ENCODE measurements at places on chromosomes 4 and X.

DNA sequence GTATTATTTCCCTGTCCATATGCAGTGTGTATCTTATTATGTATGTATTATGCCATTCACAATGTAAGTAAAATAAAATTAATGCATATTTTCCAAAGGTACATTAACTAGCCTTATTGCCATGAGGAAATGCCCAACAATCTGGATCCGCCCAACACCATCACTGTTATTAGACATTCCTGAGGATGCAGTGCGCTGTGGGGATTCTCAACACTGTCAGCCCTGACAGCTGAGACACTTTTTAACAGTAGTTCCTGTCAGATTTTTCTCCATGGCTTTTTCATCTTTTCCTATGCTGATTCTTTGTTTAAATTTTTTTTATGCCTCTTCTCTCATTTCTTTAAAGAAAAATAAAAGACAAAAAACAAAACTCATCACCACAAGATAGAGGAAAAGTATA is 1632.9 kb upstream of the PABPC4L start:
- DNase-seq, result no peak

GRCh38 chrX:101362757-101363156 is 14.2 kb upstream of the TIMM8A start:
- DNase-seq, result no peak

GRCh38 chrX:129678614-129679195 is 23.9 kb upstream of the APLN start:
- no peak for DNase-seq

DNA sequence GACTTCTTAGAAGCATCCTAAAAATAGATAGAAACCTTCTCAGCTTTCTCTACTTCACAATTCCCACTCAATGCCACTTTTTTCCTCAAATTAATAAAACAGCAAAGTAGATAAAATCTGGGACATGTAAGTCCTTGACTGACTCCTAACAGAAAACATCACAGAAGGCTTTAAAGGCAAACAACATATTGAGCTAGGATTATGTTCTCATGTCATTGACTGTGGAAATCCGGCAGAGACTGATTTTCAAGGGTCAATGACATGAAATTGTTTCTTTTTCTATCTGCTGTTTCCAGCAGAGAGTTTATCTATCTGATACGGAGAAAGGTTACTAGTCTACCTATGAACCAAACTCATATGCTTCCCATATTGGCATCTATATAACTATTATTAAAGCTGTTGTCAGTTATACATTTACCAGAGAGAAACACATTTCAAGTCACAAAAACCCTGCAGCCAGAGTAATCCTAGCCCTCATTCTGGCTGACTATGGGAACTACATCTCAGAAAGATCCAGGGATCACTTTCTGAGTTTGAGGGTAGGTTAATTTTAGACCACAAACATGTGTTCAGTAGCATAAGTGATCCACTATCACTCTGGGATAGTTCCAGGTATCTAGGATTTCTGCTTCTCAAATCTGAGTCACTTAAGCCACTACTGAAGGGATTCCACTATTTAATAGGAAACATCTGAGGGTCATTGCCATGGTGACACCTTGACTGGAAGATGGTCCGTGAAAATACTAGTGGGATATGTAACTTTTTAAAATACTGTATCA is 147.6 kb downstream of the PPP3CA start:
- DNase-seq, result no peak

DNA sequence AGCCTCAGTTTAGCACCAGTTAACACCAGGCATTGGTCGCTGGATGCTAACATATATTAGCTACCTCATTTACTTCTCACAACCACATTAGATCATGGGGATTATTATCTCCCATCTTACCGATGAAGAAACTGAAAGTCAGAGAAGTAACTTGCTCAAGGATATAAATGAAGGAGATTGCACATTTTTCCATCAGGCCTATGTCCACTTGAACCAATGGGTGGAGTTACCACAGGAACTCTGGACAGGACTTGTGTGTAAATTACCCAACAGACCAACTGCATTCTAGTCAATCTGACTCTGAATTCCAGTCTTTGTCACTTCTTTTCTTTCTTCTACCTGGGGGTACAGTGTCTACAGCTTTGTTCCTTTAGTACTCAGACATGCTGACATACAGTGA is 1.8 kb downstream of the LNX1 start:
- no peak for DNase-seq

GRCh38 chr4:99013884-99014523 is 18.5 kb downstream of the METAP1 start:
- no peak for DNase-seq

- DNase-seq, result no peak
Measured at GRCh38 chr4:95507147-95507546, 41.6 kb downstream of the UNC5C start.

DNA sequence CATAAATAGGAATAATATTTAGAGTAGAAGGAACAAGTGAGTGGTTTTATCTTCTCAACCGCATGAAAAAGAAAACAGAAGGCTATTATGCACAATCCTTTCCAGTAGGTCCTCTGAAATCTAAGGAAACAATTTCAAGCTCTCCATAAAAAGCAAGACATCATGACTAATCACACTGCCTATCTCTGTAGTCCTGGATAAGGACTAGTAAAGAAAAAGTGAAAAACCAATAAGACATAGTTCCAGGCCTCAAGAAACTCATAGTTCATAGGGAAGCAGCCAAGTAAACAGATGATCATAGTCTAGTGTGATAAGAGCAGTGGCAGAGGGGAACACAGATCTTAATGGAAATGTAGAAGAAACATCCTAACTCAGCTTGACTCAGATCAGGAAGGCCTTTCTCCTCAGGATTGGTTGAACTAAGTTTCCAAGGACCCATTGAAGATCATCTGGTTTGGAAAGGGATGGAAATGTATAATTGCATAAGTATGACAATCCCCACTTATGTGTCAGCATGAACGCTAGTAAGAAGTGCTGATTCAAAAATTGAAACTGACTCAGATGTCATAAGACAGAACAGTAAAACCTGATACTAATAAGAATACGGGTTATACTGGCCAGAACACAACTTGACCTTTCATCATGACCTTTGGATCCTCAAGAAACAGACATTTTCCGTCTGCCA is 155.3 kb downstream of the GRIA3 start:
- no peak for DNase-seq

GRCh38 chrX:55135171-55135570 is 46.4 kb downstream of the PAGE2 start:
- no peak for DNase-seq

DNA sequence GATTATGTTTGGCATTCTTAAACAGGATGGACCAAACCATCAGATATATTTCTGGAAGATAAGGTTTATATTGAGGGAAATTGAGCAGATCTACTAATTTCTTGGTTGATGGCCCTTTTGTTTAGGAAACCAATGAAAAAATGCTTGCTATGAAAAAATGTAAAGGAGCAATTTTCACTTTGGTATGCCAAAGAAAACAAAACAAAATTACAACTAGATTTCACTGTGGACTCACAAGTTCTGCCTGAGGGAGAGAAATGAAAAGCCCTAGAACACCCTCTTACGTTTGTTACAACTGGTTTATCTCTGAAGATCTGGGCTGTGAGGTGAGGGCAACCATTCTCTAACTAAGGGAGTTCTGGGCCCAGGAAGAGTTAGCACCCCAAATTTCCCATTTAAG is 122.5 kb upstream of the IL15 start:
- DNase-seq, result no peak

GRCh38 chrX:53093177-53093655 is 726 bp upstream of the KANTR start:
- DNase-seq, result no peak

DNA sequence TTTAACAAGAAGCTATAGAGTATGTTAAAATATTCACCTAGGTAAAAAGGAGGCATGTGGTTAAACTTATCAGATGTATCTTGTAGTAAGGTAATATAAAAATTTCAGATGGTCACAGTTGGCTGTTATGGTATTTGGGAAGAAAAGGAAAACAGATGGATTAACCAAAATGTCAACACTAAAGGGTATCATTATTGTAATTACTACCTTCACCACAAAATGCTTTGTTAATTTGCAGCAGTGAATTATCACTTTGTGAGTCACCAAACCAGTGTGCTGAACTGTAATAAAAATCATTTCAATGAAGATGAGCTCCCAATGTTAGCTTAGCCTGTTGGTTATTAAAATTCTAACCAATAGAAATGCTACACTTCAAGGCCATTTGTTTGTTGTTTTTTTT is 233.9 kb downstream of the RPA4 start:
- DNase-seq, result no peak

GRCh38 chr4:128289523-128290158 is 2.0 kb upstream of the PGRMC2 start:
- no peak for DNase-seq

DNA sequence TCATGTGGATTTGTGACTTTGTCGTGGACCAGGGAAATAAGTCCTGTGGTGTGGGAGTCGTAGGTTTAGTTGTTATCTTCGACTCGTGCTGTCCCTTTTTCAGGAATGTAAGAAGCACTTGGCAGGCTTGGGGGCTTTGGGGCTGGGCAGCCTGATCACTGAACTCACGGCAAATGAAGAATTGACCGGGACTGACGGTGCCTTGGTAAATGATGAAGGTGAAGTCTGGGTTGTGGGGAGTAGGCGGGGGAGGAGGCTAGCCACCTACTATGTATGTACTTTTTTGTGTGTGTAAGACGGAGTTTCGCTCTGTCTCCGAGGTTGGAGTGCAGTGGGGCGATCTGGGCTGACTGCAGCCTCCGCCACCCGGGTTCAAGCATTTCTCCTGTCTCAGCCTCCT is 1.2 kb downstream of the TAF1 start:
- no peak for DNase-seq

DNA sequence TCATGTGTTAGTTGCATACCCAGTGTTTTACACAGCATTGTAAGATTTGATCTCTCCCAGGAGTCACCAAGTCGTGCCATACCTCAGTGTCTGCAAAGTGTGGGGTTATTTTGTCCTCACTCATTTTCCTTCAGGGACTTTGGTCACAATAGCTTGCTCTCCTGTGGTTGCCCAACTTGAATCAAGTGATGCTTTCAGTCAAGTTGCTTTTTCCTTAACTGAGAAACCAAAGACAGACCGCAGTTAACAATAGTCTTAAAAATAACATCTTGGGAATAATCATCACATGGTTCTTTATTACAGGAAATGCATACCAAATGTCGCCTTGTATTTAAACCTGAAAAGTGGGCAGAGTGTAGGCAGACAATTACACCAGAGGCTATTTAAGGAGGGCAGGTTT is 44.5 kb upstream of the NDP start:
- no peak for DNase-seq

DNA sequence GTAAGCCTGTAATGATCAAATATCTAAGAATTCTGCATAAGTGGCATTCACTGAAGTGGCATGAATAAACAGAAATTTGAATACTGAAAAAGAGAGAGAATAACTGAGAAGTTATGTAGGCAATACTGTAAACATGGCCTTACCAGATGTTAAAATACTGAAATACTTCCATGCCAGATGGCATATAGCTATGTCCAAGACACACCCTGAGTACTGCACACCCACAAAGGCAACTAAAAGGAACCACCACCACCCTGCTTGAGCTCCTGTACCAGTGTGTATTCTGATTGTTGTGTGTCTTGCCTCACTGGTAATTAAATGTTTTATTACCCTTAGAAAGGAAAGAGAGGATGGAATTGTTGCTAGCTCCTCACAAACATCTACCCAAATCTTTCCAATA is 192.1 kb downstream of the ADAMTS3 start:
- no peak for DNase-seq
